Omental fat pad (tissue), 4 donors: ENCODE measurements at places on chromosomes 3 and 15.

DNA sequence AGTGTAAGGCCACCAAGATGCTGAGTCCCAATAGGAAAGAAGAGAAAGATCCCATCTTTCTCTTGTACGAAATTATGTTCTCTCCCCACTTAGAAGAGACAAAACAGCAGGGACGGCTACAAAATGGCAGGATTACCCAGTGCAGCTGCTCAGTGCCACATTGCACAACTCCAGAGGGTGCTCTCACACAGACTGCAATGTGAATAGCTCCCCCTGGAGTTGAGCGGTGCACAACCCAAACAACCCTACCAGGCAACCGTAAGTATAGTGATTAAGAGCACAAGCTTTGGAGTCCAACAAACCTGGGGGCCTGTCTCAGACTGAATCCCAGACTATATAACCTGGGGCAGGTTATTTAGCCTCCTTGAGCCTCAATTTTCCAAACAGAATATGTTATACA lies 3.1 kb upstream of the BHLHE40 start:
- DNase-seq, result no peak

- DNase-seq, result no peak
Measured at GRCh38 chr3:118806423-118806822, 228.2 kb downstream of the IGSF11 start.

DNA sequence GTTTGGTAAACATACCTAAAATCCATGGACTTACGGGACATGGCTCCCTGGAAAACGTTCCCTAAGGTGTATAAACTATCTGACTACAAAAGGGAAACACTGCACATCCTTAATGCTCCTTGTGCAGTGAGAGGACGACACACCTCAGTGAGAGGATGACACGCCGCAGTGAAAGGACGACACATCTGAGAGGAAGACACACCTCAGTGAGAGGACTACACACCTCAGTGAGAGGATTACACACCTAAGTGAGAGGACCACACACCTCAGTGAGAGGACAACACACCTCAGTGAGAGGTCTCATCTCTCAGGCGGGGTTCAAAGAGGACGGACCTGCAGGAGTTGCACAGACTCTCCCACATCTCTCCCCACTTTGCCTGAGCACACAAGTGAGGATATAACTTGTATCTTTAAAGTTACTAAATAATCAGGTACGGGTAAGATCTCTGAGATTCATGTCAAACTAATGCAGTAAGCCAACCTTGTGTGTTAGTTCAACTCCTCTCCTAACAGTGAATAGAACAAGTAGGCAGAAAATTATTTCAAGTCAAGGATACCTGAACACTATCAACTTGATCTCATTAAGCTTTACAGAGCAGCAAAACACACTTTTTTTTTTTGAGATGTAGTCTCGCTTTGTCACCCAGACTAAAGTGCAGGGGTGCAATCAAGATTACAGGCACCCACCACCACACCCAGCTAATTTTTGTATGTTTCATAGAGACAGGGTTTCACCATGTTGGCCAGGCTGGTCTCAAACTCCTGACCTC lies 32.1 kb downstream of the HERC2 start:
- no peak for DNase-seq

GRCh38 chr3:54304877-54305276 lies 182.5 kb downstream of the CACNA2D3 start:
- DNase-seq, result no peak

GRCh38 chr3:5330152-5330810 lies 142.8 kb downstream of the EDEM1 start:
- DNase-seq, result no peak

DNA sequence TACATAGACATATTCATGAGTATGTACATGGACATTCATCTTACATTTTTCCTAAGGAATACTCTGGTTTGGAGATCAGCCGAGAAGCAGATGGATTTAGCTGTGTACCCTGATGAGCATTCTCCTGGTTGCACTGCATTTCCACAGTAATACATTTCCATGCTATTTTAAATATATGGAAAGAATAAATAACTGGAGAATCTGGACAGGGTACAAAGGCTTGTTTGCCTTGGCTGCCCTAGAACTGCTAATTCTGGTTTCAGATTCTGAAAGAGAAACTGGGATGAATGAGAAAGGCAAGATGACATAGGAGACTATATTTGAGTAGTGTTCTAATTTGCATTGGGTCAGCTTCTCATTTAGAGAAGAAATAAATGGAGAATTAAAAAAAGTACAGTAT lies 190.8 kb upstream of the FAM3D start:
- DNase-seq, result no peak

- no peak for DNase-seq
Measured at GRCh38 chr15:74213858-74214284, 11.3 kb upstream of the STRA6 start.

DNA sequence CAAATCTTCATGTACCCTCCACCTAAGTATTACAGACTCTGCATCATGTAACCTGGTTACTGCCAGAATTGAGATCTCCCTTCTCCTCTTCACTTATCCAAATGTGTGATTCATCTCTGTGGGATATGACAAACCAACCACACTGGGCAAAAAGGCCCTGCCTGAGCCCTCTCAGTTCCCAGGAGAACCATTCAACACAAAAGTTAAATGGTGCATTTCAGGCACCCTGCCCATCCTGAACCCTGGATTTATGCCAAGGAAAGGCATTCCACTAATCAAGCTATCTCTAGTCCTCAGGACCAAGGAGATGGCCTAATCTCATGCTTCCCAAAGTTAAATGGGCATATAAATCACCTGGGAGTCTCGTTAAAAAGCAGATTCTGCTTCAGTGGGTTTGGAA lies 108.5 kb downstream of the TNIK start:
- DNase-seq, result no peak

DNA sequence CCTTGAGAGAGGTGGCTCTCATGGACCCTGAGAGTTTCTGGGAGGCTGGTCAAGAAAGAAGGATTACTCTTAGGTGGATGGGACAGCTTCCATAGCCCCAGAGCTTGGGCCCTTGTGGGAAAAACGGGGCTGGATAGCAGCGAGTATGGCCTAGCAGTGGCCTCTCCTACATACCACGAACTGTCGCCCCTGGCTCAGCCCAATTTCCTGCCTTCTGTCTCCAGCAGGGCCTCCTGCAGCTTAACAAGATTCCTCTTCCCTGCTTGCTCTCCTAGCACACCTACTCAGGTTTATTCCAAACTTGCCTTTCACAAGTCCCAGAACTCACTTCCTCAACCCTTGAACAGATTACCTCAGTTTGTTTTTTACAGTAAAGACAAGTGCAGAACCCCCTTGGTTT lies 139.7 kb upstream of the TPM1 start:
- no peak for DNase-seq

DNA sequence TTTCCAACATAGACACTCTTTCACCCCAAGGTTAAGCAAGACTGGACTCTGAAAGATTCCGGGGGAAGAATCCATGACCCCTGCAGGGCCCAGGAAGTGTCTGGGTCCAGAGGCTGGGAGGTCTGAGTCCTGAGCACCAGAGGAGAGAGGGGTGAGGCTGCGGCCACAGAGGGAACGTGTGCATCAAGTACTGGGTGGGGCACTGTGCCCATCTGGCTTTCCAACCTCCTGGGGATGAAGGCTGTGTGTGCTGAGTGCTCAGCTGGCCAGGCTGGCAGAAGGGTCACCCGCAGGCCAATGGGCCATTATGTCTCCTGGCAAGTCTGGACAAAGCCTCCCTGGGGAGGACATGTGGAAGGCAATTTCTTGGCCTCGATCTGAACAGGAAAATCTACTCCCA lies 3.3 kb downstream of the CHRNA3 start:
- no peak for DNase-seq

- no peak for DNase-seq
Measured at GRCh38 chr3:64456674-64457073, 231.1 kb downstream of the ADAMTS9 start.

DNA sequence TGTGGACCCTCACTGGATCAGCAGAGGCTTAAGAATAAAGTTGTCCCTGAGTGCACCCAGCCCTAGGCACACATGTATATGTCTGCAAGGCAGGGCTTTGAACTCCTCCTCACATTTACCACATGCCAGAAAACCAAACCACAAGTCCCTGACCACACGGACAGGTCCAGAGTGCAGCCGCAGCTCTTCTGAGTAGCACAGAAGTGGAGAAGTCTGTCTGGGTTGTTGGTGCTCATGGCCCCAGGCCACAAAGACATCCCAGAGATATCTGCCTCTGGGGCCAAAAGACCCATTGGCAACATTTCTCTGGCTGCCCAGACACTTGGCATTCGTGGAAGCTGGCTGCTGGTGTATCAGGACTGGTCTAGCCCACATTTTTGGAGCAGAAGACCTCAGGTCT lies 17.4 kb downstream of the SUSD5 start:
- DNase-seq, result no peak

GRCh38 chr15:39898317-39898716 lies 21.7 kb downstream of the GPR176 start:
- DNase-seq, result no peak

DNA sequence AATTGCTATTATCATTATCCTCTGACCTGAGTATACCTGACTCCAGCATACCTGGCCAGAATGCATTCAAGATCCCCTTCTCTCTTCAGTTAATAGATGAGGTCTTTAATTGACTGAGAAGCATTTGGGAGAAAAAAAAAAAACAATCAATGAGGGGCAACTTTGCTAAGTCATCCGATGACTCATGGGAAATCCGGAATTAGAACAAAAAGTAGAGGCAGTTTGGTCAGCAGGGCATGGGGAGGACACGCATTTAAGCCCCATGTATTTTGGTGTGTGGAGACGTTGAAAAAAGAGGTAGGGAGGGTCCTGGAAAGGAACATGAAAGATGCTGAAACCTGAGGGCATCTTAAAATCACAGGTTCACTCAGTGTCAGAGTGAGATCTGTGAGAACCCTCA lies 256.2 kb downstream of the RORA start:
- DNase-seq, result no peak

DNA sequence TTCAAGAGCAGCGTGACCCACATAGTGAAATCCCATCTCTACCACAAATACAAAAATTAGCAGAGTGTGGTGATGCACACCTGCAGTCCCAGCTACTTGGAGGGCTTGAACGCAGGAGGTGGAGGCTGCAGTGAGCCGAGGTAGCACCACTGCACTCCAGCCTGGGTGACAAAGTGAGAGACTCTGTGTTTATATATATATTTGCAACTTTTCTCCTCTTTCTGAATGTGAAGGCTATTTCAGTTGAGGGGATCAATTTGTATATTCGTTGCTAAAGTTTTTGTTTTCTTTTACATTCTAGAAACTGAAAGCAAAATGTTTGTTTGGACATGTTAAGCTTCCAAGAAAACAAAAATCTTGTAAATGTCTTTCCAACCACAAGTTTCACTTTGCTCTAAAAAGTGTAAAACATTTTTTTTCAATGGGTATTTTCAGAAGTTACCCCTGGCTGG lies 29.8 kb upstream of the FAM98B start:
- DNase-seq, result no peak

- DNase-seq, result no peak
Measured at GRCh38 chr15:35455201-35455600, 90.8 kb downstream of the DPH6 start.

DNA sequence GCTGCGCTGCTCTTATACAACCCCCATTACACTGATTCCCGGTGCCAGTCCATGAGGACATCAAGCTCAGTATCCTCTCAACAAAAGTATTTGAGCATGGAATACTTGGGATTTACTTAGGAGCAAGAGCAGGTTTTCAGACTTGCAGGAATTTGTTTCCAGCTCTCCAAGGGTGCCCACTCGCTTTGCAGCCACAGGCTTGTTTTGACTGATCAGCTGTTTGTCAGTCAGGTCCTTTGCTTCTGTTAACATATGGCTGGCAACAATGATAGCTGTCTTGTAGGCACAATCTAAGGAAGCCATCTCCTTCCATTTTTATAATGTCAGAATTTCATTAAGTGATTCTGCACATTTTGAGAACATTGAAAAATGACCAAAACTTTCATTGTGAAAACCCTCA lies 38.2 kb upstream of the MCF2L2 start:
- DNase-seq, result no peak

DNA sequence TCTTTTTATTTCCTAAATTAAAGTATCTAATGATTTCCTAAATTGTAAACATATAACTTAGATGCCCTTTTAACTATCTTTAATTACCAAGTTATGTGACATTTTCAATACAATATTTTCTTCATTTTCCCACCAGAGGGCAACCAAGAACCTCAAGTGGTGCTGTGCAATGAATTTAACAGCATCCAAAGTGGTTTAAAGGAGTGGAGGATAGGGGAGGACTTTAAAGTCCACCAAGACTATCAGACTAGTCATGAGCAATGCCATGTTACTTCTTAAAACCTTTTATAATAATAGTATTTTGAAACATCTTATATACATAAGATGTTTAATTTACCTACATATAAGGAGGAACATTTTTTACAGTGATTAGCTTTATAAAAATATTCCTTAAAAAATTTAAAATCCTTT lies 74.4 kb downstream of the DLG1 start:
- no peak for DNase-seq

DNA sequence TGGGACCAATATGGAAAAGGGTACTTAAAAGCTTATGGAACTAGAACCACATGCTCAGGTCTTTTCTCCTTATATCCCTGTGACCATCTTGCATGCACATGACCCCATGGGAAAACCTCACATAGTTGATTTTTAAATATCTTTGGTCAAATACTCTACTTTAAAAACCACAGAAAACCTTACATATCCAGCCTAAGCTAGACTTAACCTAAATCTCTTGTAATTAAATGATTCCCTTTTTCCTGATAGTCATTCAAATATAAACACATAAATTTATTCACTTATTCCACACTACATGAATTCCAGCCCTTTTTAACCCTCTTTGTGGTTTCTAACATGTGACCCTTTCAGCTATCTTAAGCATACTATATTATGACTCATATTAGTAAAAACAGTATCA lies 46.8 kb downstream of the DNAJC13 start:
- no peak for DNase-seq

- no peak for DNase-seq
Measured at GRCh38 chr15:73959012-73959581, 32.8 kb downstream of the LOXL1 start.

- DNase-seq, result no peak
Measured at GRCh38 chr15:26889298-26889898, 22.5 kb downstream of the GABRA5 start.

- DNase-seq, result no peak
Measured at GRCh38 chr3:65019443-65020055, 331.7 kb upstream of the ADAMTS9 start.

DNA sequence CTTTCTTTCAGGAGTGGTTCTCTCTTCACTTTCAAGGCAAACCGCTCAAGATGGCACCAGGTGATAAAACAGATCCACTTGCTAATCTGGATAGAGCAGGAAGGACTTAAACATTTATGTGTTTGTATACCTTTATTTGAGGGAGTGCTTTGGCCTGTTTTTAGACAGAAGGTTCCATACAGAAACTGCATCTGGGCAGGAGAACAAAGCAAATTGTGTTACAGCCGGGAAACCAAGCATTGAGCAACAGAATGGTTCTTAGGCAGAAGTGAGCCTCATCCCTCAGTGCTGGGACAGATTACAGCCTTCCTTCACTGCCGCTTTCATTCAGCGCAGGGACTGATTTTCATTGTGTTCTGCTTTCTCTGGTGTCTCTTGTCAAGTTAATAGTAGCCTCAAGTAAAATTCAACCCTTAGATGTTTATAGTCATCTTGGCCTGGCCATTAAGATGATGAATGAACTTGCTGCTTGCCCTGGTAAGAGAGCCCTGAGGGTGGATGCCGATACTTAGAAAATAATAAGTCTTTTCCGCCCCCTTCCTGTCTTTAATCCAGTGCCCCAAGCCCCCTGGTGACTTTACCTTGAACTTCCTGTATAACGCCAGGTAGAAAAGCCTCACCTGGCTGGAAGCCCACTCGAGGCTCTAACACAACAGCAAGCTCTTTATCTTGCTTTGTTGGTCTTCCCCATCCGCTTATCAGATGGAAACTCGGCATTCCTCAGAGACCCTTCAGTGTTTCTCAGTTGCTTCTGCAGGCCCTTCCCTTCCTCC lies 168.0 kb upstream of the CTDSPL start:
- no peak for DNase-seq
